Glutamatergic neuron (in vitro differentiated cells): ENCODE measurements at places on chromosomes 11 and 22. TPM values are rescaled to one million over a fixed set of nuclear protein-coding genes. Genes with fewer than 3 reads are reported as not detected.

The SNX32 gene
- total RNA-seq: 14.7 TPM

The POU2AF2 gene
- not detected for total RNA-seq

The PATE2 gene
- total RNA-seq: not detected

The NUP98 gene
- 49.6 TPM for total RNA-seq

The ZP1 gene
- total RNA-seq: not detected

The PATE4 gene
- total RNA-seq: not detected

The MYOD1 gene
- not detected for total RNA-seq

- no peak for DNase-seq
These were observed 444.1 kb downstream of the SOX6 start for GRCh38 chr11:15912291-15912690.

- DNase-seq: no peak
These were observed 12.2 kb upstream of the GRK2 start for GRCh38 chr11:67253872-67254624.

GRCh38 chr11:67265633-67266448 lies 432 bp upstream of the GRK2 start:
- peak; percentile 90 for DNase-seq

DNA sequence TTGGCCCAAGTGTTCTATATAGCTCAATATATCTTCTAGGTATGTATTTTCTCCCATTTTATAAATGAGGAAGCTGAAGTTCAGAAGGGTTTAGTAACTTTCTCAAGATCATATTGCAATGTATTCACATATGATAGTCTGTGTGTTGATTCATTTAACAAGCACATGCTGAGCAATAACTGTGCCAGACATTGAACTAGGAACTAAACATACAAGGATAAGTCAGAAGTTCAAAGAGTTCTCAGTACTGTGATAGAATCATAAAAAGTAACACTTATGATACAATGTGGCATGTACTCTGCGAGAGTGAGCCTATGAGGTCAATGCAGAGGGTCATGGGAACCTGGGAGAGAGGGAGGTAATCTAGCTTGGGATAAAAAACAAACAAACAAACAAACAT lies 1082.2 kb upstream of the TENM4 start:
- DNase-seq: no peak

DNA sequence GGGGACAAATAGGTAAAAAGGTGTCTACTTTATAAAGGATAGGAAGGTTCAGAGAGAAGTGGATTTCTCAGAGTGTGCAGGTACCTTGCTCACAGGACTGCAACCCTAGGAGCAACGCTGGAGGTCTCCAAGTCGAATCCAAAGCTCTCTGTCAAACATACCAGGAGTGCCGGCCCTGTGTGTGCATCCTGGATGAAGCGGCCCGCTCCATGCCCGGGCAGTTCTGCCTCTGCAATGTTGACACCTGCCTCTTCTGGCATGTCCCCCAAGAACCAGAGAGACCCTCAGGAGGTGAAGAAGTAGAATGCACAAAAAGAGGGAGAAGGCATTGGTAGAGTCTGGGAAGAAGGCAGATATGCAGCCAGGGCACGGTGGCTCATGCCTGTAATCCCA lies 3.1 kb upstream of the TSSK2 start:
- no peak for DNase-seq

DNA sequence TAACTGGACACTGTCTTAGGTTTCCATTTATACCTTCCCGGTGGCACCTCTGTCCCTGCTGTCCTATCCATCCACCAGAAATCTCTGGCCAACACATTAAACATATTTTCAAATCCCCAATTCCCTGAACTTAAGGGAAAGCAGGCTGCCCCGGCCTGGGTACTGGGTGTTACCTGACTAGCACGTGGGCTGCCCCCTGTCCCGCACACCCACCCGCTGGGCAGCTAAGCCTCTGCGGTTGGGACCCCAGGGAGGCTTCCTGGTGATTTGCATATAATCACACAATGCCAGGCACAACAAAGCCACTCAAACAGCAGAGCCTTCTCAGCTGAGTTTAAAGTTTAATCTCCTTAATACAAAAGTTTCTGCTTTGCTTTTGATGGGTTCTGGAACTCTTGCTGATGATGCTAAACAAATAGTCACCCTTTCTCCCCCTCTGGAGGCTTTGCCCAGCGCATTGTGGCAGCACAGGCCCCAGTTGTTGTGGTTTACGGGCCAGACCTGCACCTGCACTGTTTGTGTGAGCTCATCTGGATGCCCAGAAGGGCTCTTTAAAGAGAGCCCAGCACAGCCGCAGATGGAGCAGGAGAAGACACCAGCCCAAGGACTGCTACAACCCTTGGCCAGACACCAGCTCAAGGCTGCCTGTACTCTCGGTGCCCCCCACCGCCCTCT lies 59.9 kb upstream of the POU2AF1 start:
- DNase-seq: no peak

DNA sequence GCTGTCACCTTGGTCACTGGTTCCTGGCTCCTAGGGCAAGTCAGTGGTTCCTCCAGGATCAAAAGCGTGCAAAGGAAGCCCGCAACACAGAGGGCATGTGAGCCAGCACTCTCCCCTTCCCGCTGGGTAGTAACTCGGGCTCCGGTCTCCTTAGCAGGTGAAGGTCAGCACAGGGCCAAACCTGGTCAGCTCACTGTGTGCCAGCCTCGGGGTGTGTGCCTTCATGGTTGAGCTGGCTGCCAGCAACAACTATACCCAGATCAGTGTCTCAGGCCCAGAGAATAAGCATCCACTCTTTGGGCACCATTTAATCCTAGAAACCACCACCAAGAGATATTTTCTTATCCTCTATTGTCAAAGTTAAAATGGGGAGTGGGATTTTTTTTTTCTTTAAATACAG lies 16.1 kb upstream of the CCDC86 start:
- no peak for DNase-seq

GRCh38 chr22:37843741-37844089 lies 419 bp downstream of the ANKRD54 start:
- DNase-seq: peak; percentile 71

DNA sequence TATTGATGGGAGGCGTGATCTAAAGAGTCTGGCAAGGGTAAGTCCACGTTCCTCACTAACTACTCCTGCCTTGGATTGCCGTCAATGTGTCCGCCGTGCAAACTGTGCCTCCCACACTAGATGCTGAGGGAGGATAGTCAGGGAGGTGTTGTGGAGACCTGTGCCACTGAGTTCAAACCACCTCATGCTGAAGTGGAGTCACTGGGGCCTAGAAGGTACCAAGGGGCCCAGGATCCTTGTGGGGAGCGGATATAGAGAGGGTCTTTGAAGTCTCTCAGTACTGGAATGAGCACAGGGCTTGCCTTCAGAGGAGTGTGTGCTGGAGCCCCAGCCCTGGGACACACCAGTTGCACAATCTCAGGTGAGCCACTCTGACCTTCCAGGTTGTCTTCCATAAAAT lies 27.1 kb upstream of the TMPRSS4 start:
- no peak for DNase-seq

- DNase-seq: no peak
These were observed 826.1 kb upstream of the CNTN5 start for GRCh38 chr11:98194611-98195010.

- DNase-seq: no peak
These were observed 245.9 kb downstream of the LARGE1 start for GRCh38 chr22:33674357-33674756.
